ENCODE measurements at places on chromosomes 5 and 9. TPM values are rescaled to one million over a fixed set of nuclear protein-coding genes. Genes with fewer than 3 reads are reported as not detected.

The PPP2R2B gene
- total RNA-seq = 2.0 TPM

The AHRR gene
- 57.2 TPM for total RNA-seq

The CLIC3 gene
- 4.8 TPM for total RNA-seq

The CAMK4 gene
- 84.9 TPM for total RNA-seq

The GLIPR2 gene
- 73.0 TPM for total RNA-seq

The YIPF5 gene
- total RNA-seq = 35.2 TPM

The MARCOL gene
- total RNA-seq = not detected

The SLC36A2 gene
- not detected for total RNA-seq

The KLHL9 gene
- 18.8 TPM for total RNA-seq

The DCANP1 gene
- not detected for total RNA-seq

The RPL37 gene
- total RNA-seq = 1,592 TPM

The PDE6A gene
- not detected for total RNA-seq

The DDX4 gene
- 0.61 TPM for total RNA-seq

The ABO gene
- total RNA-seq = not detected

The BARHL1 gene
- total RNA-seq = not detected

The LTC4S gene
- total RNA-seq = 3.8 TPM

The WHRN gene
- 4.1 TPM for total RNA-seq

The ACTBL2 gene
- not detected for total RNA-seq

The RNF208 gene
- total RNA-seq = 4.5 TPM

The PHF24 gene
- total RNA-seq = not detected

The KCNV2 gene
- not detected for total RNA-seq

The SLC4A9 gene
- total RNA-seq = 0.13 TPM

The TRIM7 gene
- 1.5 TPM for total RNA-seq

The GOLM1 gene
- 1.7 TPM for total RNA-seq

The DUSP1 gene
- 55.6 TPM for total RNA-seq

The OR1Q1 gene
- total RNA-seq = not detected

The LYSMD3 gene
- 18.3 TPM for total RNA-seq

The CCDC171 gene
- total RNA-seq = 1.9 TPM

The RAD17 gene
- total RNA-seq = 22.6 TPM

The GMCL2 gene
- total RNA-seq = not detected

The IZUMO3 gene
- not detected for total RNA-seq

The WWC1 gene
- total RNA-seq = not detected

The NMUR2 gene
- total RNA-seq = not detected

The RLN2 gene
- 2.8 TPM for total RNA-seq

The TMOD1 gene
- 0.29 TPM for total RNA-seq

The SYK gene
- total RNA-seq = 0.13 TPM

The PRDM9 gene
- total RNA-seq = not detected

The IFNA21 gene
- not detected for total RNA-seq

The RFESD gene
- total RNA-seq = 4.9 TPM

The ECM2 gene
- not detected for total RNA-seq

The MEF2C gene
- 0.53 TPM for total RNA-seq

The PCDHA7 gene
- not detected for total RNA-seq

The SSBP2 gene
- 26.7 TPM for total RNA-seq

The SLC9A3 gene
- total RNA-seq = 1.6 TPM

The OMD gene
- total RNA-seq = not detected

The PAEP gene
- not detected for total RNA-seq

The SOX30 gene
- total RNA-seq = 0.10 TPM

The GRIA1 gene
- not detected for total RNA-seq

All from activated CD8-positive, alpha-beta T cell treated with anti-CD3 and anti-CD28 coated beads, Interleukin-2, amount 10 ng/mL, durations not matched to agents 7 days and 5 days (primary cell).